ENCODE measurements at places on chromosomes 1 and 21.

GRCh38 chr1:2942410-2942809 lies 78.9 kb upstream of the ACTRT2 start:
- no peak for ATAC-seq

GRCh38 chr21:37636152-37636860 lies 269.7 kb downstream of the DYRK1A start:
- no peak for ATAC-seq

DNA sequence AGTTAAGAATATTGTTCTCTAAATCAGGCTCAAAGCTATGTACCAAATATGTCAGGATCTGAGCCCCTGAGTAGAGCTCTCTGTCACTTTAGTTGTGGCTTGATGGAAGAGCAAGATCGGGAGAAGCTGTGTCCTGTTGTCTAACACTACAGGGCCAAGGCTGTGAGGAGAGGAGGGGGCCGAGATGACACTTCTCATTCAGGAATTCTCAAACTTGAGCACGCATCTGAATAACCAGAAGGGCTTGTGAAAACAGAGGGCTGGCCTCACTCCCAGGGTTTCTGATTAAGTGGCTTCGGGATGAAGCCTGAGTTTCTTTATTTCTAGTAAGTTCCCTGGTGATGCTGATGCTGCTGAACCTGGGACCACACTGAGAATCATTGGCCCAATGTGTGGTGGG lies 209.2 kb upstream of the DAB1 start:
- ATAC-seq, result no peak

DNA sequence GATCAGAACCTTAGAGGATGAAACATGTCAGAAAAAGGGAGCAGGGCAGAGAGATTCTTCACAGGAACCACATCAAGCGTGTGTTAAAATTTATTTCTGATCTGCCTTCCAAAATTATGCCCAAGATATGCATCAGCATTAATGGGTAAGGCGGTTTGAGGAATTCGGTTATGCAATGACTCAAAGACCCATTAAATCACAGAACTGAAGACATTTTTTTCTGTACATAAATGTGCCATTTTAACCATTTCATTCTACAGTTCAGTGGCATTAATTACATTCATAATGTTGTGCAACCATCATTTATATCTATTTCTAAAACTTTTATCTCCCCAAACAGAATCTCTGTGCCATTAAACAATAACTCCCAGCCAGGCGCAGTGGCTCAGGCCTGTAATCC lies 43.4 kb downstream of the CNST start:
- no peak for ATAC-seq

DNA sequence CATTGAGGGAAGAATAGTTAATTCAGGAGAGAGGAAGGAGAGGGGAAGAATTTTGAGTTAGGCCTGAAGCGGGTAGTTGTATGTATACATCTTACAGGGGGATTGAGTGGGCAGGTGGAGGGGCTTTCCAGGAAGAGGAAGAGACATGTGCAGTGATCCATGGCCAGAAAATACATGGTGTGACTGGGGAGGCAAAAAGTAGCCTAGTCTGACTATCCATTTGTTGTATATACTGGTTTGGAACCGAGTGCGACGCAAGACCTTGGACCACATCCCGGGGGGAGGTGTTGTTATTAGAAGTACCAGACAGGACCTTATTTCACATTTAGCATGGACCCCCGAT lies 158.3 kb downstream of the SDCCAG8 start:
- no peak for ATAC-seq

- no peak for ATAC-seq
These were observed 49.6 kb upstream of the ADAR start for GRCh38 chr1:154657556-154657955.

DNA sequence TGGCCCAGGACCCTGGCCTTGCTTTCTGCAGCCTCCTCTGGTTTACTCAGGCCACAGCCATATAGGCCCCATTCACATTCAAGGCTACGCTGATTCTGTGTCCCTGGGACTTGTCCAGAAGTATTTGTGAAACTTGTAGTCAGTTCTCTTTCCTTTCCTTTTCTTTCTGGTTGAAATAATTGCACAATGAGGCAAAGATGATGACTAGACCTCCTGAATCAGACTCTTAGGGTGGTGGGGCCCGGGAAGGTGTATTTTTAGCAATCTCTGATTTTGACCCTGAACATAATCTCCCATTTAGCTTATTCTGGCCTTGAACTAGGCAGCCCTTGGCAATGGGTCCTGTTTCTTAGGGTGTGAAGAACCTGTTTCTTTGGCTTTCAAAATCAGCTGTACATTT lies 39.9 kb downstream of the STUM start:
- no peak for ATAC-seq

DNA sequence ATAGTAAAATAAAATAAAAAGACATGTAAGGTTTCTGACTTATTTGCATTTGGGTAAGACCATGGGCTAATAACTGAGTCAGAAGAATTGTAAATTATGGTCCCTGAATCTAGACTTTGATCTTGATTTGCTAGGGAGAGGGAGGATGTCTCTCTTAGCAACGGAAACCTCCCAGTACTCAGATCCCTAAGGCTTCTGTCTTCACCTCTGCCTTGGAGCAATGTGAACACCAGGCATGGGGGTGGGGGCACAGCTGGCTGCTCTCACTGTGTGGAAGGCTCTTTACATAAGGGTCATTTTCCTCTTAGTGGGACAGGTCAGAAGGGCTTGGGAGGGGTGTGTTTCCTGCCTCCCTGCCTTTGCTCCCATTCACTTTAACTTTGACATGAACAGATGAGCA lies 17.0 kb upstream of the TMEM54 start:
- no peak for ATAC-seq

DNA sequence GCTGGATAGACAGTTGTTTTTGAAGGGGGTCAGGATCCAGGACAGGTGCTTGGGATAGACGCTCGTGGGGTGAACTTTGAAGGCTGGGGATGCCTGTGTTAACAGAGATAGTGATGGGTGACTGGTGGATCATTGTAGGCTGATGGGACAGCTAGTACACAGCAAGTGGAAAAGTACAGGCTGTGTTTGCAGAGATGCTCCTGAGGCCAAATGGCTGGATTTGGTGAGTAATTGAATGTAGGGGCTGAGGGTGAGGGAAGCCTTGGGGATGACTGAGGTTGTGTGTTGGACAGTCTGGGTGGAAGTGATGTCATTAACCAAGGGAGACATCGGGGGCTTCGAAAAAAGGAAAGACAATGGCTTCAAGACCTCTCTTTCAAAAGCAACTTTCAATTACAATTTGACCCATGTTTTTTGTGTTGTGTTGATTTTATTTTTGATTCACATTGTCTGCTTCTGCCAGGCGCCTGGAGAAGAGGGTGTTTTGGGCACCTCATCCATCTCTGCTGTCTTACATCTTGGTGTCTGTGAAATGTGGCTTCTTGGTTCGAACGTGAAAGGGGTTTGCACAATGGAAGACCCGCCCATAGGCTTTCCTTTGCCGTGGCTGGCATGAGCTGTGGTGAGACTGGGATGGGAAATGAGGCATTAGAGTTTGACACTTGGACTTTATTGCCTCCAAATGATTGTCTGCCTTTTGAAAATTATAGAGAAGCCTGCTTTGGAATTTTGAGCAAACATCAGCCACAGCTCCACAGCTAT lies 147.5 kb downstream of the FOXD2 start:
- no peak for ATAC-seq

GRCh38 chr1:14517841-14518180 lies 80.7 kb upstream of the KAZN start:
- ATAC-seq, result no peak

DNA sequence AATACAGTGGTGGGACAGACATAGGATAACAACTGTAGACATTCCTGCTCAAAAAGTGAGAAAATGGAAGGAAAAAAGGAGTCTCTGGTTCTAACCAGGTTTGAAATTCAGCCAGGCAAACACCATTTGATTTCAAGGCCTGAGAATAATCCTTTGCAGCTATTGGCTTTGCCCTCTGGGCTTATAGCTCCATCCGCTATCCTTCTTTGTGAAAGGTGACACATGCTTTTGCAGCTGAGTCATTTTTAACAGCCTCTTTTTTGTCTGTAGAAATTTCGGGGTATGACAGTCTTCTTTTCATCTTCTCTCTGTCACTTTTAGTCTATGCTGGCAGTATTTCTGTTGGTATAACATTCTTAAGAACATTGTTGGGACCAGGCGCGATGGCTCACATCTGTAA lies 16.2 kb downstream of the SDHC start:
- ATAC-seq, result no peak

DNA sequence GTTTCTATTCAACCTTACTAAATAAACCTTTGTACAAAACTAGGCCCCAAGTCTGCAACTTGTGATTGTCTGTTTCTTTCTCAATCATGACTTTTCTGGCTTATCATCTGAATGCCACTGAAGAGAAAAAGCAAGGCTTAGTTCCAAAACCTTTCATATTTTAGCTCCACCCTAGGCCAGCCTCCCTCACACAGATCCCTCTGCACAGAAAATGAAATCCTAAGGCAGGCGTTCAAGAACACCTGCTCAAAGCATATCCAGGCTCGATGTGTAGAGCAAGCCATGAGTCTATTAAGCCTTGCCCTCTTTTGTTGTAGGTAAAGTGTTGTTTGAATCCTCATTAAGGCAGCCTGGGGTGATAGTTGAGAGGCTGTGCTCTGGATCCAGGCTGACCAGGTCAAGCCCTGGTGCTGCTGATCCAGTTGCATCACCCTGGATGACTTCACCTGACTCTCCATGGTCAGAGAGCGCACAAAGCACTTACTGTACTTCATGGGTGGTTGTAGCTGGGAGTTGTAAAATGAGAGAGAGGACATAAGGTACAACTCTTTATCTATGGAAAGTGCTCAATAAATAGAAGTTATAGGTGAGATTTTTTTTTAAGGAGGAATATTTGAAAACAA lies 39.0 kb downstream of the FYB2 start:
- no peak for ATAC-seq

DNA sequence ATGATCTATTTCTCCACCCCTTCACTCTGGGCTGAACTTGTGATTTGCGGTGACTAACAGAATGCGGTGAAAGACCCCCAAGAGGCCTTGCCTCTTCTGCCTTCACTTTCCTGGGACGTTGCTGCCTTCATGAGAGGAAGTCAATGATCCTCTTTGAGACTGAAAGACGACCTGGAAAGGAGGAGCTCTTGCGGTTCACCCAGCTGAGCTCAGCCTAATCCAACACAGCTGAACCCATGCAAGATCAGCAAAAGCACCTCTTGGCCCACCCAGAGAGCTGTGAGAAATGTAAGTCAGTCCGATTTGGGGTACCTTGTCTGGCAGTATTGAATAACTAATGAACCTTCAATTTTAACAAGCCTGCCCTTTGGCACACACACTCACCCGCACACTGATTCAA lies 767.4 kb upstream of the TPTE start:
- ATAC-seq, result no peak

DNA sequence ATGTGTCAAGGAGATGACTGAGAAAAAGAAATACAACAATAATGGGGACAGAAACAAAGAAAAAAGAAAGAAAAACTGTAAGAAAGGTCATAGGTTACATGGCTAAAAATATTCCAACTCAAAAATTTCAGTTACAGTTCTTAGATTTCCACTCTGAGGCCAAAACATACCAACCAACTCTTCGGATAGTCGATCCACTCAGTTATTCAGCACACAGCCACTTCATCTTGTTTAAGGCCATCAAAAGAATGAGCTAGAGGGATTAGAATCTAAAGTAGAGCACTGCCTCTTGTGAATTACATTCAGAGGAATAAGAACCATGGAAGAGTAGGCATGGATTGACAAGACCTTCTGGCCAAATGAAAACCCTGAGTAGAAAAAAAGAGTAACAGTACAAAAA lies 277.0 kb downstream of the MRPL39 start:
- ATAC-seq, result no peak

- no peak for ATAC-seq
These were observed 166.7 kb downstream of the GABPA start for GRCh38 chr21:25901330-25901979.

DNA sequence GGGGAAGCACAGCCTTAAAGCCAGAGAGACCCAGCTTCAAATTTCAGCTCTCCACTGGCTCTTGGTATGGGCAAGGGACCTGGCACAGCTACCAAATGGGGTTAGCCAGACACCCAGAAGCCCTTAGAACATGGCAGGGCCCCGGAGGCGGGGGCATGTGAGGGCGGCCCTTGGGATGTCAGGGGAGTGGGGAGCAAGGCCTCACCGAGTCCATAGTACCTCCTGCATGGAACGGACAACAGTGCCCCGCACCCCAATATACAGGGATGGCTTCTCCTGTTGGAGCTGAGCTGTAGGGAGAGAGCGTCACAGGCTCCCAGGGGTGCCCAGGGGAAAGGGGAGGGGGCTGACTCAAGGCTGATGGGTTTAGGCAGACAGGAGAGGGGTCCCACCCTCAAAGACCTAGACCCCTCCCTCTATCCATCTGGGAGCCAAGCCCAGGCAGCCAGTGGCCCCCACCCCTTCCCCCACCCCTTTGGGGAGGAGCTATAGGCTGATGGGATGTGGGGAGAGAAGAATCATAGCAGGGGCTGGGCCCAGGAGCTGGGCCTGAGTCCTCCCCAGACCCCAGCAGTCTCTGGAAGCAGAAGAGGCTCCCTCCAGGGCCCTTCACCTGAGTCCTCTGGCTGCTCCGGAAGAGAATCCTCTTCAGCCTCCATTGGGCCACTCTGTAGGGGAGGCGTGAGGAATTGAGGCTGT lies 16.5 kb downstream of the SPOCD1 start:
- ATAC-seq, result no peak

GRCh38 chr1:81635816-81636215 lies 164.9 kb upstream of the ADGRL2 start:
- ATAC-seq, result no peak

- no peak for ATAC-seq
These were observed 2.5 kb downstream of the WDR26 start for GRCh38 chr1:224432146-224432545.

- peak; percentile 88 for ATAC-seq
These were observed at the start of gene FOXD2 for GRCh38 chr1:47437447-47438164. TSS of gene FOXD2 (plus strand) at chr1:47438044. CDS start at chr1:47438136, 92 bp downstream.

- no peak for ATAC-seq
These were observed 5.8 kb downstream of the OLIG1 start for GRCh38 chr21:33075596-33076195.

DNA sequence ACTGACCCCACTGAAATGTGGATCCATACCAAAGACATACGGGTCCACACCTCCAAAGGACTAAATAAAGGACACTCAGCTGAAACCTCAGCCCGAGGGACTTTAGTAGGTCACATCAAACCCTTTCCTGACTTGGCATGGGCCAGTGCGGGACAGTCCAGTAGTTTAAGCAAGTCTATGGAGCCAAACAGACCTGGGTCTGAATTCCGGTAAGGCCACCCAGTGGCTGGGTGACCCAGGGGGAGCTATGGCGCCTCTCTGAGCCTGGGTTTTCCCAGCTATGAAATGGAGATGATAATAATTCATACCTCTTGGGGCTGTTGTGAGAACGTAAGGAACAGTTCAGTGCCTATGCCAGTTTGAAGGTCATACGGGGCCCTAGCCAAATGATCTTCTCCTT lies 36.2 kb upstream of the ZBTB40 start:
- no peak for ATAC-seq

- no peak for ATAC-seq
These were observed 27.5 kb downstream of the HUNK start for GRCh38 chr21:31900121-31900895.

Measured in activated CD4-positive, CD25-positive, alpha-beta regulatory T cell treated with anti-CD3 and anti-CD28 coated beads, Interleukin-2, amount 50 U/mL, for 24 hours (primary cell).